Activated naive CD4-positive, alpha-beta T cell treated with anti-CD3 and anti-CD28 coated beads, Interleukin-2, amount 10 ng/mL, durations not matched to agents 7 days and 5 days (primary cell): ENCODE measurements at places on chromosomes 5 and 9.

- H3K4me3 ChIP-seq = no peak overlapping the region
- DNase-seq = no peak
- peaks cover 3% of the 10 kb centered on the region for H3K27me3 ChIP-seq
- H3K36me3 ChIP-seq = no peaks in the 10 kb centered on the region
- H3K4me1 ChIP-seq = no peaks in the 10 kb centered on the region
- H3K27ac ChIP-seq = no peak overlapping the region
Measured at GRCh38 chr5:174972291-174972690, 247.9 kb downstream of the MSX2 start.

GRCh38 chr9:15278091-15278687 is 28.8 kb downstream of the TTC39B start:
- H3K4me1 ChIP-seq = no peaks in the 10 kb centered on the region
- DNase-seq = no peak
- no peaks in the 10 kb centered on the region for H3K27me3 ChIP-seq
- no peaks in the 10 kb centered on the region for H3K36me3 ChIP-seq

- H3K27ac ChIP-seq = no peak overlapping the region
- no peaks in the 10 kb centered on the region for H3K36me3 ChIP-seq
- DNase-seq = no peak
- no peaks in the 10 kb centered on the region for H3K4me1 ChIP-seq
- H3K27me3 ChIP-seq = peaks cover 29% of the 10 kb centered on the region
- no peak overlapping the region for H3K4me3 ChIP-seq
Measured at GRCh38 chr5:168537176-168537575, 8.1 kb downstream of the FBLL1 start.

DNA sequence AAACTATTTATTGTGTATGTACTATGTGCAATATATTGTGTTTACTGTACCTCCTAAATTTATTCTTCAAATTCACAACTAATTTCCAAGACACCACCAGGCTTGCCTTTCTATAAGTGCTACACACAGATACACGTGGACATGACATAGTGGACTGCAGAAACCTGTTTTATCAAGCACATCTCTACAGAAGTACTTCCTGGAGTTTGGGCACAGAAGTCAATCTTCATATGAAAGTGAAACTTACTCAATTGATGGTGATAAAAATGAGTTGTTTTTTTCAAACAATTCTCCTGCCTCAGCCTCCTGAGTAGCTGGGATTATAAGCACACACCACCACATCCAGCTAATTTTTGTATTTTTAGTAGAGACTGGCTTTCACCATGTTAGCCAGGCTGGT is 57.6 kb downstream of the NLN start:
- H3K27me3 ChIP-seq = no peaks in the 10 kb centered on the region
- H3K4me1 ChIP-seq = peaks cover 26% of the 10 kb centered on the region
- H3K27ac ChIP-seq = peak overlapping the region; percentile 86
- H3K4me3 ChIP-seq = no peak overlapping the region

DNA sequence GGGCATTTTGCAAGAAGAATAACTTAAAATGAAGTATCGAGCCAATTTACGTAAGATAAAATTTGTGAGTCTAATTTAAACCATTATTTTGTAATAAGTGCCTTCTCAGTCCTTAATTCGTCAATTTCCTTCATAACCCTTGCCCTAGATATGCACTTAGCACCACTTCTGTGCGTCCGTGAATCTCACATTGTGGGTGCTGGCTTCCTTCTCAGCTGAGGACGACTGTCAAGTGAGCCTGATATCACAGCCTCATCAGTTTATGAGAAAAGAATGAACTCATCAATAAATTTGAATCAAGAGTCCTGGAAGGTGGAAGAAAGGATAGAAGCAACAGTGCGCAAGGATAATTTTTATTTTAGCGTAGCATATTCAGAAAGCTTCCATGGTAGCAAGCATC is 64.5 kb downstream of the MARCHF11 start:
- no peak overlapping the region for H3K27ac ChIP-seq
- no peaks in the 10 kb centered on the region for H3K4me1 ChIP-seq
- H3K36me3 ChIP-seq = no peaks in the 10 kb centered on the region

GRCh38 chr5:174177531-174177930 is 132.0 kb downstream of the NSG2 start:
- no peaks in the 10 kb centered on the region for H3K4me1 ChIP-seq
- H3K36me3 ChIP-seq = no peaks in the 10 kb centered on the region
- H3K27me3 ChIP-seq = peaks cover 8% of the 10 kb centered on the region
- H3K4me3 ChIP-seq = no peak overlapping the region
- no peak overlapping the region for H3K27ac ChIP-seq

GRCh38 chr5:156208271-156208670 is 118.7 kb upstream of the SGCD start:
- H3K27me3 ChIP-seq = no peaks in the 10 kb centered on the region
- H3K4me1 ChIP-seq = no peaks in the 10 kb centered on the region
- no peak overlapping the region for H3K4me3 ChIP-seq
- no peaks in the 10 kb centered on the region for H3K36me3 ChIP-seq
- no peak overlapping the region for H3K27ac ChIP-seq
- no peak for DNase-seq

DNA sequence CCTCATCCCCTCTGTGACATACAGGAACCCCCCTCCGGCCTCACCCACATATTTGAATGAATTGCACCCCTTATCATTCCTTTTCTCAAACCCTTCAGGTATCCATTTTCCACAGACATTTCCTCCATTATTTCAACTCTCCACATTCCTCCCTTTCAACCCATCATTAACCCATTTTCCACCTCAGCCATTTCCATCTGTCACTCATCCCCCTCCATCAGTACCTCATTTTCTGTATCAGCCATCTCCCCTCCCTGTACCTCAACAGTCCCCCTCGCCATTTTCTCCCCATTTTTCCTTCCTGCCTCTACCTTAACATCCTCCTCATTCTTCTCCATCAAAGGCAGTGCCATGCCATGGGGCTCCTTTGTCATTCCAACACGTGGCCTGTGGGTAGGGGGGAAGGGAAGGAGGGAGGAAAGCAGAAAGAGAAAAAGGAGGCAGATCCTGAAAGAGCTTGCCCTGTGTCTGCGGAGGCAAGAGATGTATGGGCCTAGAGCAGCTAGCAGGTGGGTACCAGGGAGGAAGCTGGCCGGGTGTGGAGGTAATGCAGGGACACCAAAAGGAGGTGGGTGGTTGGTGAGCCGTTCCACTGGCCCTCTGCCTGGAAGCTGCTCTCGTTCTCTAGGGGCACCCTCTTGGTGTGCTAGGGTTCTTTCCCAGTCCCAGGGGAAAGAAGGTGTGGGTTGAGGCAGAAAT is 1.5 kb downstream of the DNAJB5 start:
- peak overlapping the region; percentile 99 for H3K4me3 ChIP-seq
- H3K4me1 ChIP-seq = peaks cover 40% of the 10 kb centered on the region
- no peak overlapping the region for H3K27ac ChIP-seq
- no peaks in the 10 kb centered on the region for H3K36me3 ChIP-seq

DNA sequence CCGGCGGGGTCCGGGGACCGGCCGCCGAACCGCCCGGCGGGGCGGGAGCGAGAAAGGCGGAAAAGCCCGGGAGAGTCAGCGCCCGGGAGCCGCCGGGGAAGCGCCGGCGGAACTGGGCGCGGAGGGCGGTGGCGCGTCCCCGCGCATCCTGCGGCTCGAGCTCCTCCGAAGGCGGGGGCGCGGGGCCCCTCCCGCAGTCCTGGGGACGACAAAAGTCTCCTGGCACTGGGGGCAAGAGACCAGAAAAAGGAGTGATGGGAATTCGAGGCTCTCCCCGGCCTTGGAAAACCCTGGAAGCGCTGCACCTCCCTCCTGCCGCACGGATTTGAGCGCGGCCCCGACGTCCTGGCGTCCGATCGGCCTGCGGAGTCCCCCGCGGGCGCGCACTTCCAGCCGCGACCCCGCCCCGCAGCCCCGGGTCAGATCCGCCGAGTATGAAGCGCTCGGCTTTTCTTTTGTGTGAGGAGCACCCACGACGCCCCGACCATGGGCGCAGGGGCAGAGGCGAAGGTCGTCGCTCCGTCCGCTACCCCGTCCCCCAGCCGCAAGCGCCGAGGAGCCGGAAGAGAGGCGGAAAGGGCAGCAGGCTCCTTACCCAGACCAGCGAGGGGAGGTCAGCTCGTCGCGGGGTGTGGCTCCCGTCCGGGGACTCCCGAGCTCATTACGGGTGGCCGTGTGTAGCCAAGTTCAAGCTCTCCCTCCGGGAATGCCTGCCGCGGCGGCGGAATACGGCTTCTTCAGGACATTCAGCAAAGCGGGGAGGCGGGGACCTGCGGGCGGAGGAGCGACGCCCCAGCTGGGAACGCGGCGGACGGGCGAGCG is at the start of gene EPB41L4A:
EPB41L4A (minus strand) TSS at position 114 of the 822 bp plus-strand sequence. CDS start 238 bp downstream, outside the sequence.
- H3K4me1 ChIP-seq = peaks cover 13% of the 10 kb centered on the region
- peak; percentile 23 for DNase-seq
- H3K27ac ChIP-seq = peak within 1 kb of the TSS; percentile 1
- peaks cover 57% of the 10 kb centered on the region for H3K27me3 ChIP-seq
- H3K4me3 ChIP-seq = peak within 1 kb of the TSS; percentile 56

DNA sequence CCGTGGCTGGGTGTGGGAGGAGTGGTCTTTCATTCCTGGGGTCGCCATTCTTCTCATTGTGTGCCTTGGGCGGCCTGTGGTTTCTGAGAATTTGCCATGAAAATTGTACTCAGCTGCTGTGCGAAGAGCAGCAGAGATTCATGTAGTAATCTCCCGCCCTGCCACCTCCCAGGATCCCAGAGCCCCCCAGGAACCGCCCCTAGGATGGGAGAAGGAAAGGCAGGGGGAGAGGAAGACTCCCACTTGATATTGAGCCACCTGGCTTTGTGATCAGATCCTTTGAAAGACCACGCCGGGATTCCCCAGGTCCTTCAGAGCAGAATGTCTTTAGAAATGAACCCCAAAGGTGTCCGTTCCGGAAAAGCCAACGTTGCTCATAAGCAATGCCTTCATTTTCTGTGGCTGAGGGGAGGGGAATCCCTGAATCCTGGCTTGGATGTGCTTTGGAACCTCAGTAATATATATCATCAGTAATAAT is 27.6 kb downstream of the NEURL1B start:
- no peak overlapping the region for H3K27ac ChIP-seq
- DNase-seq = no peak
- no peak overlapping the region for H3K4me3 ChIP-seq
- no peaks in the 10 kb centered on the region for H3K36me3 ChIP-seq
- peaks cover 3% of the 10 kb centered on the region for H3K27me3 ChIP-seq
